Amniotic epithelial cell (primary cell): ENCODE measurements at places on chromosomes 11 and 22.

- DNase-seq: no peak
Observed at GRCh38 chr11:126189109-126189929, 22.1 kb downstream of the RPUSD4 start.

DNA sequence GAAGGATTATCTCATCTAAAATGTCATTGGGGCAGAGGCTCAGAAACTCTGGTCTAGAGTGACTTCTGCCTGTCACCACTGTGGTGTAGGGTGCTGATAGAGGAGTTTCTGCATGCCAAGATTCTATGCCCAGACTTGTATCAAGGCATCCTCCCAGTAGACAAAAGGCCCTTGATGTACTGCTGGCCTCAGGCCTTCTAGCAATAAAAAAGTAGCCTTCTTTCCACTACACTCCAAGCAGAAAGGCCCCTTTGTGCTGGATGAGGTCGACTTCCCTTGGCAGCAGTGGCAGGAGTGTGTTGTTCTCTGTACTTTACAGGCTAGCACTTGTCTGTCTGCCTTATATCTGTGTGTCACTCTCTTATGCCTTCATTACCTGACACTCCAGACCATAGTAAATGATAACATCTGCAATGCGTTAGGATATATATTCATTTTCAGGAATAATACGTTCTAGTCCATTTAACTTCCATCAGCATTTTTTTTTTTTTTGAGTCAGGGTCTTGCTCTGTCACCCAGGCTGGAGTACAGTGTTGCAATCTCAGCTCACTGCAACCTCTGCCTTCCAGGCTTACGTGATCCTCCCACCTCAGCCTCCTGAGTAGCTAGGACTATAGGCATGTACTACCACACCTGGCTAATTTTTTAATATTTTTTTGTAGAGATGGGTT is 49.5 kb upstream of the RRM1 start:
- no peak for DNase-seq

DNA sequence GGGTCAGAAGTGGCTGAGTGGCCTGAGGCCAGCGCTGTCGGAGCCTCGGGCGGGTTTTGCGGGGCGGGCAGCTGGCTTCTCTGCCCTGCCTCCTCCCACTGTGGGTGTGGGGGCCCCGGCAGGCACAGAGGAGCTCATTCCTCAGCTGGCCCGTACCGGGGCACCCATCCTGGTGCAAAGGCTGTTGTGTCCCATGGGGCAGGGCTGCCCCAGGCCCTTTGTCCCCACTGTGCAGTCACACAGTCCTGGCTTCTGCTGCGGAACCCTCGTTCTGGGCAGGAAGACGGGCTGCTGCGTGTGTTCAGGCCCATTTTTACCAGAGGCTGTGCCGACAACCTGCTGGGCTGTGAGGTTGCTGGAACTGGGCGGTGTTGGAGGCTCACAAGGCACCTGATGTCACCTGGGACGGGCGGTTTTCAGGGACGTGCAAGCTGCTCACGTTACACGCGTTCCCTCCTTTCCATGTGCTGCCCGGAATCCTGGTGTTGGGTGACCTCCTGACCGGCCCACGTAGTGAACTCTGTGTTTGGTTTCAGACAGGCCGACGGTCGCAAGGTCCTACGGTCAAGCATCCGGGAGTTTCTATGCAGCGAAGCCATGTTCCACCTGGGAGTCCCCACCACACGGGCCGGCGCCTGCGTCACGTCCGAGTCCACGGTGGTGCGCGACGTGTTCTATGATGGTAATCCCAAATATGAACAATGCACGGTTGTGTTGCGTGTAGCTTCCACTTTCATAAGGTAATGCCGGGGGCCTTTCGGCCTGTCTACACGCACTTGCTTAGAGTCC is 5.2 kb downstream of the SELENOO start:
- no peak for DNase-seq

DNA sequence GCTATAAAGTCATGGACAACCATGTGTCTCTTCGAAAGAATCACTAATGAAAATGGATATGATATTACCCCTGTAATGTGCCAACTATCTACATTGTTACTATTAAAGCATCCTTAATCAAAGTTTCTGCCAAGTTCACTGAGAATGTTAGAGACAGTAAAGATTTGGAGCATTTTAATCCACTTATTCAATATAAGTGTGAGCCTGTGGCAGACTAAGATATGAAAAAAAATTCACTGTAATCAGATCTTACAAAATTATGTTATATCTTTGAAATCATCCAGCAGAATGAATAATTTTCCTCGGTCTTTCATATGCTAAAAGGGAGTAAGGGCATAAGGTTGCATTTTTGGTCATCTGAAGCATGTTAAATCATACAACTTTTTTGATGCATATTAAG is 49.9 kb downstream of the MAML2 start:
- DNase-seq: no peak

- DNase-seq: no peak
Observed at GRCh38 chr22:17627961-17628405, 566 bp downstream of the ATP6V1E1 start.

DNA sequence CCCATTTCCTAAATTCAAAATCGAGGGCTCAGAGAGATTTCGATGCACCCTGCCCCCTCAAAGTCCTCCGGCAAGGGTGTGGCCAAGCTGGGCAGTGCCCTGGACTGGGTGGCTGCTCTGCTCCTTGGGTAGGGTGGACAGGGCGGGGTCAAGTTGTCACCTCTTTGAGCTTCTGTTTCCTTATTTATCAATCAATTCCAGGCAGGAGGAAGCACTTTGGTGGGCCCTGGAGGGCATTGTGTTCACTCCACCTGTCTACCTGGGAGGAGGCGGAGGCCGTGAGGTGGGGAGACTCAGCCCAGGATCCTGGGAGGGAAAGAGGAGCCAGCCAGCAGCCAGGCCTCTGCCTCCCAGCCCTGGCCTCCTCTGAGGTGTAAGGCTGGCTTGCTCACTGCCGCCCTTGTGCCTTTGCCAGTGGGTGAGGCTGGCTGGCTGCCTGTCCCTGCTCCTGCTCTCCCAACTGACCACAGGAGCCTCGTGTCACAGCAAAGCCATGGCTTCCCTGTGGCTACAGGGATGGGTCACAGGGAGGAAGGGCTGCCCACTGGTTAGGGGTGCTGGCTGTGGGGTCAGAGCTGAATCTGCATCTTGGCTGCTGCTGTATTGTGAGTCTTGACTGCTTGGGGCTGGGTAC is 25.5 kb upstream of the SHISAL1 start:
- DNase-seq: no peak

DNA sequence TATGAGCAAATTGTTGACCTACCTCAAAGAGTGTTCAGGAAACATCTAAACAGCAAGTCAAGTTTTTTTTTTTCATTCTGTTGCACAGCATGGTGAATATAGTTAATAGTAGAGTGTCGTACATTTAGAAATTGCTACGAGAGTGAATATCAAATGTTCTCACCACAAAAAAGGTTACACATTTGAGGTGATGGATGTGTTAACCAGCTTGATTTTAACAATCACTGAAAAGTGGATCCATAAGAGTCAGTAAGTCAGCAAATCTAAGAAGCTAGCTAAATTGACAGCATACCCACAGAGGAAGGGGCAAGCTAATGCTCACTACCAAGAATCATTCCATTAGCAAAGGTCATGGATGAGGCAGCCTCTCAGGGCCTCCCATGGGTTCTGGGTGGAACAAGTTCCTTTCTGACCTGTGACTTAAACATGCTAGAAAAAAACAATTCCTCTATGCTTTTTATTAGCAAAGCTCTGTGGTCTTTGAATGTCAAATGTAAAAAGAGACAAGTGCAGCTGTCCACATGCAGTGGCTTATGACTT is 235.4 kb upstream of the CCDC179 start:
- DNase-seq: no peak

DNA sequence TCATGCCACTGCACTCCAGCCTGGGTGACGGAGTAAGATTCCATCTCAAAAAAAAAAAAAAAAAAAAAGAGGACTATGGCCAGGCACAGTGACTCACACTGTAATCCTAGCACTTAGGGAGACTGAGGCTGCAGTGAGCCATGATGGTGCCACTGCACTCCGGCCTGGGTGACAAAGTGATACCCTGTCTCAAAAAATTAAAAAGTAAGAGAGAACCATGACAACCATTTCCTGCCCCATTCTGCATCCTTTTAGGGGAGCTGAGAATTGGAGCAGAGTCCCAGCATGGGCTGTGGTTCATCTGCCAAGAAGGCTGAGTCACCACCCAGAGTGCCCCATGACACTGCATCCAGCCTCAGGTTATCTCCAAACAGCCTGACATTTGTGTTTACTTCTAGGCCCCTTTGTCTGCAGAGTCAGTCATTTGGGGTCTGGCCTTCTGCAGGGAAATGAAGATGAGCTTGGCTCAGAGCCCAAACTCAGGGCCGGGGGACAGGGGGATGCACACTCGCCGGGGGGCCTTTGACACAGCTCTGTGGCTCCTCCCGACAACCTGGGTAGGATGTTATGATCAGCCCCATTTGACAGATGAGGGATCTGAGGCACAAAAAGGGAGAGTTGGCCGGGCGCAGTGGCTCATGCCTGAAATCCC is 4.7 kb downstream of the CSDC2 start:
- peak; percentile 84 for DNase-seq

DNA sequence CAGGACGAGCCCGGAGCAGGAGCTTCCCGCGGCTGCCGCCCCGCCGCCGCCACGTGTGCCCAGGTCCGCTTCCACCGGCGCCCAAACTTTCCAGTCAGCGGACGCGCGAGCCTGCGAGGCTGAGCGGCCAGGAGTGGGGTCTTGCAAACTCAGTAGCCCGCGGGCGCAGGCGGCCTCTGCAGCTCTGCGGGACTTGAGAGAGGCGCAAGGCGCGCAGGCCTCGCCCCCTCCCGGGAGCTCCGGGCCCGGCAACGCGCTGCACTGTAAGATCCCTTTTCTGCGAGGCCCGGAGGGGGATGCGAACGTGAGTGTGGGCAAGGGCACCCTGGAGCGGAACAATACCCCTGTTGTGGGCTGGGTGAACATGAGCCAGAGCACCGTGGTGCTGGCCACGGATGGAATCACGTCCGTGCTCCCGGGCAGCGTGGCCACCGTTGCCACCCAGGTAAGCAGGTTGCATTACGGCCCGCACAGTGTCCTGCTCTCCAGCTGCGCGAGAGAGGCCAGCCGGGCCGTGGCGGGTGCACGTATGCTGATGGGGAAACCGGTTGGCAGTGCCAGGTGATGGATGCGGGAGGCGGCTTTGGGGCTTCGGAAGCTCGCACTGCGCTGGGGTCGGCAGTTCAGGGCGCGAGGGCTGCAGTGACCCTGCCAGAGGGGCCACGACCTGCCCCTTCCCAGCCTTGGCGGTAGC is 2.0 kb downstream of the SLC6A5 start:
- DNase-seq: no peak

DNA sequence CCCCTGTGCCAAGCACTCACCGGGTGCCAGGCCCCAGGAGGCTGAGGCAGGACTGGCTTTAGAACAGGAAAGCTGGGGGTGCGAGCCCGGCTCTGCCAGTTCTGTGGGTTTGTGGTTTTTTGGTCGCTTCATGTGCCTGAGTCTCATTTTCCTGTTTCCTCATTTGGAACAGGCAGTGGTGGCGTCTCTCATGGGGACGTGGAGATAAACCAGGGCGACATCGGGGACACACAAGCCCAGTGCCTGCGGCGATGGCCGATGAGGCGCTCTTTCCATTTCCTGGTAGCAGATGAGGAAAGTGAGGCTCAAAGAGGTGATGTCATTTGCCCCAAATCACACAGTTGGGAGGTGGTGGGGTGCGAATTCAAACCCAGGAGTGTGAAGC is 20.8 kb upstream of the CHKA start:
- DNase-seq: no peak

DNA sequence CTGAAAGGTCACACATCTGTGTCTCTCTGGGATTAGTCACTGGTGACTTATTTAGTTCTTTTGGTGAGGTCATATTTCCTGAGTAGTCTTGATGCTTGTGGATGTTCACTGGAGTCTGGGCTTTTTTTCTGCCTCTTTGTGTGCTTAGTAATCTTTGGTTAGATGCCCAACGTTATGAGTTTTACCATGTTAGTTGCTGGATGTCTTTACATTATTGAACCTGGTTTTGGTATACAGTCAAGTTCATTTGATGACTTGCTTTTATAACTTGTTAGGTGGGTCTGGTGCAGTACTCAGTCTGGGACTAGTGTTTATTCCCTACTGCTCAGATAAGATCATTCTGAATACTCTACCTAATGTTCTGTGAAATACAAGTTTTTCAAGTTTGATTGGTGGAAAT is 26.2 kb upstream of the SLC37A2 start:
- DNase-seq: peak; percentile 62

GRCh38 chr11:116312570-116313391 is 460.0 kb downstream of the BUD13 start:
- peak; percentile 1 for DNase-seq

DNA sequence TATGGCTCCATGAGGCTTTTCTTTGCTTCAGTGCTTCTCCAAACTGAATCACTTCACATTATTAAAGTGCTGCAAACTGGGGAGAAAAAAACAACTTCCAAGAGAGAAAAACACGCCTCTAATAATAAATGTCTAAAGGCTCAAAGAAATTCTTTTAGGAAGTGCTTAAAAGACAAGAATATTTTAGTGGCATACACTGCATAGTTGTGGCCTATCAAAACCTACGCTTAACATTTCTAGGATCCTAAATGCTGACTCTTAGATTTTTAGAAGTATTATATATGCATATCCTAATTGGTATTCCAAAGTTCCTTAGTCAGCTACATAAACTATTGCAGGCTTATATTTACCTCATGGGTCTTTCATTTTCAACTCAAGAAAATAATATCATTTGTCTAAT is 879.0 kb upstream of the CCDC90B start:
- DNase-seq: peak; percentile 4

GRCh38 chr11:38680746-38681145 is 2082.7 kb upstream of the RAG2 start:
- no peak for DNase-seq

DNA sequence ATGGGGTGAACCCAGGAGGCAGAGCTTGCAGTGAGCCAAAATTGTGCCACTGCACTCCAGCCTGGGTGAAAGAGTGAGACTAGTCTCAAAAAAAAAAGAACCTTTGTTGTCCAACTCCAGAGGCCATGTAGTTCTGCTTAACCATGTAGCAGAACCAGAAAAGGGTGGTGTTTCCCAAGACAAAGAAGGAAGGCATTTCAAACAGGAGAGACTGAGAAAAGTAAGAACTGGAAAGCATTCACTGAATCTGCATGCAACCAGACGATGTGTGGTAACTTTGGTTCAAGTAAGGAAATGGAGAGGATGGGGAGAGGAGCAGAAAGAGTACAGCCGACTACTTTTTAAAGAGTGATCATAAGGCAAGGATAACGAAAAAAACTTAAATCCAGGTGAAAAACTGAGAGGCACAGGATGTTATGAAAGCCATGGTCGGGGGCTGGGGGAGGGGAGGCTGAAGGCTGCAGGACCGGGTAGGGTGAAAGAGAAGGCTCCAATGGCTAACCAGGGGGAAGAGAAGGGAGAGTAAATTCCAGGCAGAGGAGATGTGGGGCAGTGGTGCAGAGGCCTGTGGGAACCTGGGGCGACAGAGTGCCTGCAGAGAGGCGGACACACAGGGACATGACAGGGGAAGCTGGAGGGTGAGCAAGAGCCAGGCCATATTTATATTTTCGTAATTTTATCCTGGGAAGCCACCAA is 48.8 kb downstream of the MAPK1 start:
- DNase-seq: no peak

GRCh38 chr11:122951211-122951610 is 30.4 kb downstream of the BSX start:
- no peak for DNase-seq

GRCh38 chr11:115313224-115313838 is 190.9 kb downstream of the CADM1 start:
- DNase-seq: no peak

- DNase-seq: no peak
Observed at GRCh38 chr11:126756421-126756820, 244.1 kb downstream of the KIRREL3 start.
